Small intestine (tissue), 16 donors: ENCODE measurements at places on chromosomes 12 and 14. TPM values are rescaled to one million over a fixed set of nuclear protein-coding genes. Genes with fewer than 3 reads are reported as not detected.

The CMA1 gene
- polyA plus RNA-seq: 1.4 TPM

The KRT71 gene
- not detected for polyA plus RNA-seq

The TAOK3 gene
- 38.1 TPM for polyA plus RNA-seq

The NPAS3 gene
- polyA plus RNA-seq: 0.30 TPM

The RNASE7 gene
- polyA plus RNA-seq: not detected

The GDF3 gene
- not detected for polyA plus RNA-seq

The KLRD1 gene
- polyA plus RNA-seq: 1.4 TPM
